COLO829 (cell line): ENCODE measurements at places on chromosomes 7 and 10.
A peak's percentile ranks its signal among the peaks of the same experiment; 100 is the strongest.

DNA sequence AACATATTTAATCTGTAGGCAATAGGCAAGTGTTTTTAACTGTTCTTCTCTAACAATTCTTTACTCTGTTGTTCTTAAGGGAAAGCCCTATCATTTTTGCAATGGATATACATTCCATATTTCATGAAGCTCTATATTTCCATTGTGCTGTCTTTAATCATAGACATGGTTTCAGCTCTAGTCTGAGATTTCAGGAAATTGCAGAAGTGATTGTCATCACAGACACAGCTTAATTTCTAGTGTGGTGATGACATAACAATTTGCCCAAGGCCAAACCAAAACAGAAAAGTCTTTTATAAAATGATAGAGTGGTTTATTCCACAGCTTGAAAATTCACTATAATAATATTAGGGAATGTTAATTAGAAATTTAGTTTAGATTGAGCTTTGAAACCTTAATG lies 494.1 kb upstream of the SEMA3A start:
- DNase-seq, result peak; percentile 75

- no peak for DNase-seq
Measured at GRCh38 chr7:115435178-115435577, 513.3 kb downstream of the MDFIC start.

DNA sequence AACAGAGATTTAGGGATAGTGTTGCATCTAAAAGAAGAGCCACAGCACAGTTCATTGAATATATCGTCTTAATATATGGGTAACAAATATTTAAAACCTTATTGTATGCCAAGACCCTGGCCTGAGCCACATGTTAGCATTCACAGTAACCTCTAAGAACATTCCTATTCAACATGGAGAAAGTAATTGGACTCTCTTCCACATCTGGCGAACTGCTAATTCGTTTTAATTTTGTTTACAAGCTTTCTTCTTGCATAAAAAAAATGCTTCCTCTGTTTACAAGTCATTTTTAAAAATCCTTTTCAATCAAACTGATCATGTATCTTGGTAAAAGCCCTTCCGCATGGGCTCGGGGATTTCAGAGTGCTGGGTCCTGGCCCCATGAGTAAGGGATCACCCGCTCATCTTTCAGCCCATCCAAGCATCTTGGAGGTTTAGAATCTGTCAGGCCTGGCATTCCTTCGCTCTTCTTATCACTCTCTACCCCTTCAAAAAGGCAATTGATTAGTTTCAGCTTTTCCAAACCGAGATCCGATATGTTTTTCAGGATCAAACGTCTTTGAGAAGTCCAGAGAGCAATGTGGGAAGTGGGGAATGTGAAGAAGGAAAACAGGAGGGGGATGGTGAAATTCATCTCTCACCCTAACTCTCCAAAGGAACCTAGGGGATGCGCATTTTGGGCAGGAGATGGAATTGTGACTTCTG lies 7.3 kb downstream of the TWIST1 start:
- DNase-seq, result no peak

DNA sequence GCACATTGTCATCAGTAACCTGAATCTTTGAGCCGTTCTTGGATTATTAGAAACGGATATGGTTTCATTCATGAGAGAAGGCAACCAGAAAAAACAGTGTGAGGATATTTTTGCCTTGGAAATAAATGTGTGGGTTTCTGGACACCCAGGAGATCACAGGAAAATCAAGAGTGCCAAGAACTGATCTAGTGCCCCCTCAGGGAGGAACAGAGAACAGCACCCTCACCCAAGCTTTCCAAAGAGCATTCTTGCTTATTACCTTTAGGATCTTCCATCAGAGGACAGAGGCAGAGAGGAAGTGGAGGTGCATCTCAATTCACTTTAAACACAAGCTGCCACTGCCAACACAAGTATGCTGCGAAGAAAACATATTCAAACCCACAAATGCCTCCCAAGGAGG lies 851.5 kb upstream of the COBL start:
- DNase-seq, result peak; percentile 6

DNA sequence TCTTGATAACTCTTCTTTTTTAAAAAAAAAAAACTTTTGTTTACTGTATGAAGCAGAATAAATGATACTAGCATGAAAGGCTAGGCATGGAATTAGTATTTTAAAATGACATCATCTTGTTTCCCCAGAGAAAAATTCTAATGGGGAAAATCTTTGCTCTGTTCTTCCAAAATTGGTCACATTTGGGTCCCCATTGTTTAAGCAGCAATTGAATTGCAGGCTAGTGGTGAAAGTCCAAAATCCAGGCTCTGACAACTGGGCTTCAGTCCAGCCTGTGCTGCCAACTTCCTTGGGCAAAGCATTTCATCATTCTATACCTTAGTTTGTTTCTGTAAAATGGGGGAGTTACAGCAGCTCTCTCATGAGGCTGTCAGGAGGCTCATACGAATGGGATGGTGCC lies 726.4 kb downstream of the KCNMA1 start:
- no peak for DNase-seq

DNA sequence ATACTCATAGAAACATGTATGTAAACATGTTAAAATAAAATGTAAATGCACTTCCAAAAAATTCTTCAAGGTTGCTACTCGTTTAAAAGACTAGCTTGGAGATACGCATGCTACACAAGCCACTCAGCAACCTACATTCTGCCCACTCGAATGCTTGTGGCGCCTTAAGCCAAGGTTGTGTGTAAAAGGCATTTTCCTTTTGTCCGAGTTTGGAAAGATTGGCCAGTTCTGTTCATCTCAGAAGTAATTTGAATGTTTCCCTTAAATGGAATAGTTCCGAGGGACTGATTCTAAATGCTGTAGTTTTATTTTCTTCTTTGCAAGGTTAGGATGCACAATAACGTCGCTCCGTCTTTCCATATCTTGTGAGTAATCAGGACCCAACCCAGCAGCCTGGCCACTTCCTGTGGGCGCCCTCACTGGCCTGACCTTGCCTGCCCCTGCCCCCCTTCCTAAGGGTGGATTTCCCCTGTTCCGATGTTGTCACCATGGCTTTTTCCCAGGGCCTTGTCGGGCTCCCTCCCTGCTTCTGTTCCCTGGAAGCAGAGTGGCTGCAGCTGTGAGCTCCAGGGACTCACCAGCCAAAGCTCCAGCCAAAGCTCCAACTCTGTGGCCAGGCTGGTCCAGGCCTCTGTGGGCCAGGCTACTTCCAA lies 70.6 kb downstream of the PTPRE start:
- DNase-seq, result no peak

DNA sequence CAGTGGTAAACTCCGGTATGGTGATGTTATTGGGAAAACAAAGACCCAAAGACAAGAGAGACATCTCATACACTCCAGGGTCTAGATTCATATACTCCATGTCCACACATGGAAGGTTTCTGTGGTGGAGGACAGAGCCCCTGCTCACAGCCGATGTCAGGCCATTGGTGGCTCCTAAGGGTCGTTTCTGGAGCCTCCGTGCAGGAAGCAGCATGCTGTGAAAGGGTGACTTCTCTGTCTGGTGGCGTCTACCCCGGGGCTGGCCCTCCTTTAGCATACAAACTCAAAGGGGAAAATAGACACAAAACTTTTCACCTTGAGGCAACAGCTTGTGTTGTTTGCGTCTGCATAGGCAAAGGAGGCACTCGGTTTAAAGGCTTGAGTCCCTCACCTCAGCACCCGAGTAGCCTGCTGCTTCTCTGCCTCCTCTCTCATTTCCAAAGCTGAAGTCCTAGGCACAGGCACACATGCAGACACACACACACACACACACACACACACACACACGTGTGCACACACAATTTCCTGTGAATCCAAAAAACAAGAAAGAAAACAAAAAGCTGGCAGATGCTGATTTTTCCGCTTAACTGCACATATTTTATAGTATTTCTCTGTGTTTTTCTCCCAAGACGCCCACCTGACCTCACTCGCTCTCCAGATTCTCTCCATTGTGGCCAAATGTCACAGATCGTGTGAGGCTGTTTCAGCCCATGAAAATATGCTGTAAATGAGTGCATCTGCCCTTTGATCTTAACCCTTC lies 601.4 kb upstream of the MGMT start:
- no peak for DNase-seq

- DNase-seq, result peak; percentile 12
Measured at GRCh38 chr10:69123306-69123746, 652 bp upstream of the VPS26A start.

- DNase-seq, result no peak
Measured at GRCh38 chr7:157538321-157538720, 201.5 kb downstream of the DNAJB6 start.

DNA sequence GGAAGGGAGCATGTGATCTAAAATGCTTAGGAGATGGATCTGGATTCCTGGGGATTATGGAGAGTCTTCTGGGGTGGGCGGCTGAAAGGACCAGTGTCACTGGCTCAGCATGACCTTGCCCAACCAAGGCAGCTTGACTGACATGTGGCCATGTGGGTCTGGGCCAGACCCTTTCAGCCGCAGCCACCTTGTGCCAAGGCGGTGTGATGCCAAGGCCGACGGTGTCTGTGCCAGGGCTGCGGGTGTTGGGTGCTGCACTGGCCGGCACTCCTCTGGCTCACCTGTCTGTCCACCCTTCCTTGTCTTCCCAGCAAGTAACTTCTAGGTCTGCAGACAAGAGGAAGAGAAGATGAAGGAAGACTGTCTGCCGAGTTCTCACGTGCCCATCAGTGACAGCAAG lies 8.8 kb downstream of the DEPP1 start:
- DNase-seq, result no peak

DNA sequence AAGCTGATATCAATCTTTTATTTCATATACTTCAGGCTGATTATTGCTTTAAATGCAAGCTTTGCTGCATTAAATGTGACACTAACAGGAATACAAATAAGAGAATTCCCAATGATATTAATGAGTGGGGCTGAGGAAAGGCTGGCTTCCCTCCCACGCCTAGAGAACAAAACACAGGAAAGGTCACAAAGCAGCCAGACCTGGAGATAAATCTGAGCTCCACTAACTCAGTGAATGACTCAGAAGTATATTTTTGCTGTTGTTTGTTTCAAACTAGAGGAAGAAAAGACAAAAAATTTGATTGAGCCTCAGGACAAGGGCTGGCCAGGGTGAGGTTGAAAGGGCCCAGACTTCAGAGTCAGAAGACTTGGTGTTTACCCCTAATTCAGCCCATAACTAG lies 88.1 kb downstream of the XPNPEP1 start:
- DNase-seq, result no peak

DNA sequence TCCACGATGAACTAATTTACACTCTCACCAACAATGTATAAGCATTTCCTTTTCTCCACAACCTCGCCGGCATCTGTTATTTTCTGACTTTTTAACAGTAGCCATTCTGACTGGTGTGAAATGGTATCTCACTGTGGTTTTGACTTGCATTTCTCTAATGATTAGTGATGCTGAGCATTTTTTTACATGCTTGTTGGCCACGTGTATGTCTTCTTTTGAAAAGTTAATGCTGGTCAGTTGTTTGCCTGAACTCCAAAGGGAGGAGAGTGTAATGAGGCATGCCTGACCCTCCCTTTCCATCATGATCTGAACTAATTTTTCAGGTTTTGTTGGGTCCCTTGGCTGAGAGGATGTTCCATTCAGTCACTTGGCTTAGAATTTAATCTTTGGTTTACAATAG lies 50.7 kb upstream of the SVIL start:
- no peak for DNase-seq

- DNase-seq, result no peak
Measured at GRCh38 chr7:148747274-148747673, 48.6 kb downstream of the CUL1 start.

- DNase-seq, result no peak
Measured at GRCh38 chr7:92612501-92612900, 22.3 kb upstream of the FAM133B start.

GRCh38 chr7:26278770-26279169 lies 12.9 kb upstream of the SNX10 start:
- DNase-seq, result peak; percentile 45

DNA sequence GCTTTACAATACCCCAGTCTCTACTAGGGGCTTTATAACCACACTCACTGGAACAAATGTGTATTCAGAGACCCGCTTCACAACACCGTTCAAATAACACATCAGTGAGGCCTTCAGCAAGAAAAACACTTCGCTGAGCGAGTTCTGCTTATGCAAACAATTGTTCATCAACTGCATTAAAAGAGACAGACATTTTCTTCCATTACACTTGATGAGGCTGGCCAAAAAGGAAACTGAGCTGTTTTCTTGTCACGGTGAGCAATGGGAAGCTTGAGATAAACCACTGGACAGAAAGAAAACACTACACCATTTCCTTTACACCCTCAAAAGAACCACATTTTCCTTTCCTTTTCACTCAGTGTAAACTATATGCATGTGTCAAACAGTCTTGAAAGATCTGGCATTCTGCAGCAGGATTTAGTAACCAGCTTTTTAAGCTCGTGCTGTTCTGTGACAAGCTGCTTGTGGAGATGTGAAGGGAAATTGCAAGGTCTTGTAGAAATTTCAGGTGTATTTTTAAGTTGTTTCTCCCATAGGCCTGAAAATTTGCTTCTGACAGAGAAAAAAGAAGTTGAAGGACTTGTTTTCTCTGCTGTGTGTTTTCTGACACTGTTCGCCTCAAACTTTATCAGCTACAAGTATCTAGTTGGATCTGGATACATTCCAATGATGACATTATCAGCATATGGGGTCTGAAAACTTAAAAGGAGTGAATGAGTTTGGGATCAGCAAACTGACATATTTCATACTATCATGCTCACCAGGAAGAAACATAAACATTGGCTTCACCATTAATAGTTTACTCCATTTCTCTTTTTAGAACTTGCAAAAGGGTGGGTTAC lies 693.1 kb downstream of the PARD3 start:
- no peak for DNase-seq

DNA sequence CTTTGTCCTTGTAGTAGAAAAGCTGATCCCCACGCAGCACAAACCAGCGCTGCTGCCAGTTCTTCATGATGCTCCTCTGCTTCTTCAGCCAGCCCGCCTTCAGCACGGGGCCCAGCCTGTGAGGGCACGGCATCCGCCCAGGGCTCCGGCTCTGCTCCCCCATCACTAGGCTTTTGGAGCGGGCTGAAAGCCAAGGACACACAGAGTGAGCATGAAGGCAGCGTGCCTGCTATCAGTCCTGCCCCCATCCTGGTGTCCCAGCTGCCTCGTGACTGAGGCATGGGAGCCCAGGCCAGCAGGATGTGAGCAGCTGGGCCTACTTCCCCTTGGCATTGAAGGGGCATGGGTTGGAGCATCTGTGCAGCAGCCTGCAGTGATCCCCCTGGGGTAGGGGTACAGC lies 21.9 kb downstream of the ARHGAP22 start:
- DNase-seq, result no peak

DNA sequence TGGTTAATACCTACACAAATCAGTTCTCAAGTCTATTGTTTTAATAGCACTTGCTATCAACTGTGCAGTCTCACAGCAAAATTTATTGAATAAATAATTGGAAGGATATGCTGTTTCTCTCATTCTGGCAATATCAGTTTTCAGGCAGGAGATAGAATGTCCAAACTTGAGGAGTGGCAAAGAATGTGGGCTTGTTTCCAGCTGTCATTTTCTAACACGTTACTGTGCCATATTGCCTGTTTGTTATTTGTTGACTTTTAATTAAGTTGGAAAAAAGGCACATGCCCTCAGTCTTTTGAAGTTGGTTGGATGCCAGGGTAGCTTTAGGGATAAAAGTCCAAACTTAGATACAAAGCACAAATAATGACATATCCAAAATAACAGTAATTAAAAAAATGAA lies 52.2 kb downstream of the MAGI2 start:
- no peak for DNase-seq

- DNase-seq, result peak; percentile 28
Measured at GRCh38 chr7:120988591-120989256, at the start of gene CPED1. Gene CPED1 (plus strand): TSS chr7:120988711. CDS start chr7:120989622, 911 bp downstream.
